ENCODE measurements at places on chromosomes 7 and 10.

- no peak for DNase-seq
Measured at GRCh38 chr10:15316145-15316544, 54.9 kb downstream of the FAM171A1 start.

DNA sequence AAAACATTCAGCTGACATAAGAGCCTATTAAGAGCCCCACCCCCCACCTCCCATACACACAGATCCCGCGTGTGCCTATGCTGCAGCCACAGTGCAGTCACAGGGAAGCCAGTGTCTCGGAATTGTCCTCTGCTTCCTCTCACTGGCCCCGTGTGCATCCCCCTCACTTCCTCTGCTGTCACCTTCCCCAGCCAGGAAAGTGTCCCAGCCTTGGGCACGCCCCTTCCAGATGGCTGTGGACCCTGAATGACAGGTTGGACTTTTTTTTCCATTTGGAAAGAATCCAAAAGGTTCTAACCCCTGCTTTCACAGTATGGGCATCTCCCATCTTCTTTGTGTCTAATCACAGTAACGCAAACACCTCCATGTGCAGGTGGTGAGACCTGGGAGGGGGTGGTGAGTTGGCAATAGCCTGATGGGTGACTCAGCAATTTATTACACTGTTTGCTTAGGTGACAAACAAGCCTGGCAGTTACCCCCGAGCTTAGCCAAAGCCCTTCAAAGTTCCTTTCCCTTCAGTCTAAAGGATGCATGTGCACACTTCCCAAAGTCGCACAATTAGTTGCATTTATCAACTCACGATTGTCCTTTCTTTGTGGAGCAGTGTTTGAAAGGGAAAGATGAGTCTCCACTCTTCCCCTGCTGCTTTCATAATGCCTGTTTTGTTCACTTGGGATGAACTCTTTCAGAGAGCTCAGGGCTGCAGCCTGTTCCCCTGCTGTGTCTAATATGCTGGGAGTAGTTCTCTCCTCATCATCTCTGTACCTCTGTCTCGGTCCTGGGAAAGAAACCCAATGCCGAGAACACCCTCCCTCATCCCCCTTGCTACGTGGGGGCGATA, 67.5 kb upstream of the EFCAB10 start:
- DNase-seq, result no peak

DNA sequence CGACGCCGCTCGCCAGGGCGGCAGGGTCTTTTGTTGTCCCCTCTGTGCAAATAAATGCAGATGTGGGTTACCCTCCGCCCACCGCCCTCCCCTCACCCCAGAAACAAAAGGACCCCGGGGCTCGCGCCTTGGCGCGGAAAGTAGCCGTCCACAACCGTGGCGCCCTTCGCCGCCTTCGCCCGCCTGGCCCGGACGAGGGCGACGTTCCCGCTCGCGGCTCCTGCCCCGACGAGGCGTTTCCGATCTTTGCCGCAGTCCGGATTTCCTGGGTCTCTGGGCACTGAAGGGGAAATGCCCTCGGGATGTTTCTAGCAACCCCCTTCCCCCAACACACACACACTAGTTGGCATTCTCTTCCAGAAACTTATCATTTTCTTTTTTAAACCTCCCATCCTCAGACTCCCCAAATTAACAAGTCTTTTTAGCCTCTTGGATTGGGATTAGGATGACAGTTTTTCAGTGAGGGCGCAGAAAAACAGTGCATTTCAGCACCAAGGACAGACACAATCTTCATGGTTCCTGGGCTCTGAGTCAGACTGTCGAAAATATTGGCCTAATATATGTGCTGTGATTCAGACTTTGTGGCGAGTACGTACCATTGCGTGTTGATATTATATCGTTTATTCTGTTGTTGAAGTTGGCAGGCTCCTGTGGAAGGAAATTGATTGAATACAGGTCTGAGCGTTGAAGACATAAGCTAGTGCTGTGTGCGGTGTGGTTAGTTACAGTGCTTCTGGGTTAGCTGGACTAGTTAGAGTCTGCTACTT, 771 bp downstream of the PHYHIPL start:
- peak; percentile 62 for DNase-seq

GRCh38 chr10:124323806-124324205, 94.9 kb downstream of the OAT start:
- DNase-seq, result no peak

GRCh38 chr7:30995536-30995935, 31.8 kb downstream of the GHRHR start:
- DNase-seq, result no peak

- DNase-seq, result no peak
Measured at GRCh38 chr7:146926841-146927240, 810.2 kb downstream of the CNTNAP2 start.

DNA sequence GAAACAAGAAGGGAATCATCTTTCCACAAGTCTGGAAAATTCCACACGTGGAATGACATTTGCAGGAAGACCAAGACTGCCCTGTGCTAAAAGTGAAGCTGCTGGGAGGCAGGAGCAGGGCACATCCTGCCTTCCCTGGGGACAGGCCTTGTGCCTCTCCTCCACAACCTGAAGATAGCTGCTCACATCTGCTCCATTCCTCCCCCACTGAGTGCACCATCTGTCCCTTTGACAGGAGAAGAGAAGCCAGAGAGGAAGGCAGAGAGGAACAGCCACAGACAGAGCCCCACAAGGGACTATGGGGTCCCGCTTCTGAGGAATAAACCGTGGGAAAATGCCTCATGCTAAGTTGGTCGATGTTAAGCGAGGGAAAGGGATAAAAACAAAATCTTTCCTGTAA, 15.9 kb upstream of the FAM171A1 start:
- DNase-seq, result no peak

GRCh38 chr7:5302577-5302976, 19.8 kb downstream of the SLC29A4 start:
- no peak for DNase-seq

GRCh38 chr10:34184939-34185386, 630.1 kb downstream of the PARD3 start:
- DNase-seq, result no peak

- no peak for DNase-seq
Measured at GRCh38 chr7:152925412-152926147, 166.0 kb downstream of the ACTR3B start.

DNA sequence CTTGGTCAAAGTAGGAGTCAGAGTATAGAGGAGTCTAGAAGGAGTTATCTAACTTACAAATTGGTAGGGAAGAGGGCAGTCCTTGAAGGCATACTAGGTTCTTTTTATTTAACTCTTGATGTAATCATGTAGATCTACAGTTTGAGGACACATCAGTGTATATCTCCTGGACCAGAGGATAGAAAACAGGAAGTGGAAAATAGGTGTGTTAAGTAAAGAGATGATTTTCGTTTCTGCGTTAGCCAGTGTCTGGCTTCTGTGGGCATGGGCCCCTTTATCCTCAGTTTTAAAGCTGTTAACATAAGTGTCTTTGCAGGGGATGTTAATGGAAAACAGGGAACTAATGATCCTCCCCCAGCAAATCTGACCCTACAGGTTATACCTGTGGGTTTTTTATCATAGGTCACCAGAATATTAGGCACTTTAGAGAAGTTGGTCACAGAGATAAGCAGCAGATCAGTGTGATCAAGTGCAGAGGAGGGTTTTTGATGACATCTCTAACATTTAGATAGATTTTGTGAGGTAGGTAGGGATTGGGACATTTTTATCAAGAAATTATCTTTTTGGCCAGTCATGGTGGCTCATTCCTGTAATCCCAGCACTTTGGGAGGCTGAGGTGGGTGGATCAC, 58.6 kb upstream of the PRSS1 start:
- DNase-seq, result no peak

GRCh38 chr10:63603709-63604445, 82.7 kb downstream of the REEP3 start:
- DNase-seq, result no peak

GRCh38 chr7:127908430-127909258, 122.6 kb downstream of the LRRC4 start:
- no peak for DNase-seq

DNA sequence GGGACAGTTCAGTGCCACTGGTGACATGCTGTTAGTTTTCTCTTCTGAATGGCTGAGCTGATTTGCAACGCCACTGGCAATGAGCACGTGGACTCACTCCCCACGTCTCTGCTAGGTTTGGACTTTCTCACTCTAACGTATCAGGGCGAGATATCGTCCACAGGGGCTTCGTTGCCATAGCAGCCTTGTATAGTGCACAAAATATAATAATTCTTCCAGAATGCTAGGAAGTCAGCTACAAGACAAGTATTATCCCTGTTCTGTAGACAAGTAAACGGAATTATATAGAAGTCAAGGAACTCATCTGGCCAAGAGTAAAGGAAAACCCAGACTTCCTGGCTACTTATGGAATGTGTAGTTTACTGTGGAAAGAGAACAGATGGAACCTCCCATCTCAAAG, 226.8 kb downstream of the ARHGAP21 start:
- no peak for DNase-seq

DNA sequence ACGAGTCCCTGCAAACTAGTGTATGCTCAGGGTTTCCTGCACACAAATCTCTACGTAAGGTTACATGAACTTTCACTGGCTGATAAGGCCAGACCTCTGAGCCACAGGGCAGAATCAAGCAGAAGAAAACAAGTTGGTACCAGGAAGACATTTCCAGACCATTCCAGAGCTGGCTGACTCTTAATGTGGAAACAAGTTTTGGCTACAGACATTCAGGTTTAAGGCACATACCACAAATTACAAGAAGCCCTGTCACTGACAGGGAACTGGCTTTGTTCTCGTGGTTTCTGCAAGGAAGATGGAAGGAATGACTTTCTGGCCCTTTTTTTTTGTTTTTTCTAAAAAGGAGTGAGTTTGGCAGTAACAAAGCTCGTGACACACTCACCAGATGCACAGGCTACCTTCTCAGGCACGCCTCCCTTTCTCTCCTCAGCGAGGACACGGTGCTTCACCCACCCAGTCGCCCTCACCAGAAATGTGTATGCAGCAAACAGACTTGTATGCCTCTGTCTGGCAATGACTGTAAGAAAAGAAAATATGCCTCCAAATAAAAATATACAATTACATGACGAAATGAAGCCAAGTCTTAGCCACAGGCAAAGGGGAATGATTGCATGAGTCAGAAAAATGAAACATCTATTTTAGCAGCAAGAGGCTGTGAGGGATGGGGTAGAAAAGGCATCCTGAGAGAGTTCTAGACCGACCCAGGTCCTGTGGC, 22.6 kb downstream of the PLAC9 start:
- no peak for DNase-seq

DNA sequence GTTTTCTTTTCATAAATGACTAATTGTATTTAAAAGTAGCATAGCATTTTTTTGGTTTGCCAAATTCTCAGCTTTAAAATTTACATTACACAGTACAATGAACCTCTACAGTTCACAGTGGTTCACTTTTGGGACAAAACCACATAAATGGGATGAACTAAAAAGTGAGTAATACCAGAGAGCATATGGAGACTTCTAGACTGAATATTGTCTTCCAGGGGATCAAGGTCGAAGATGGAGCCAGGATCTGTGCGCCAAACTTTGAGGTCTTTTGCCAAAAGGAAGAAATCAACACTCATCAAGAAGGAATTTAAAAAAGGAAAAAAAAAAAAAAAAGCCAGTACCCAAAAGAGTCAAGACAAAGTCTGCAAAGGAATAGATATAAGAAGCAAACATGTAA, 87.5 kb downstream of the NEBL start:
- DNase-seq, result no peak

GRCh38 chr10:90914992-90915765, 5.7 kb downstream of the ANKRD1 start:
- no peak for DNase-seq

GRCh38 chr7:148622887-148623585, 32.5 kb downstream of the C7orf33 start:
- DNase-seq, result no peak

DNA sequence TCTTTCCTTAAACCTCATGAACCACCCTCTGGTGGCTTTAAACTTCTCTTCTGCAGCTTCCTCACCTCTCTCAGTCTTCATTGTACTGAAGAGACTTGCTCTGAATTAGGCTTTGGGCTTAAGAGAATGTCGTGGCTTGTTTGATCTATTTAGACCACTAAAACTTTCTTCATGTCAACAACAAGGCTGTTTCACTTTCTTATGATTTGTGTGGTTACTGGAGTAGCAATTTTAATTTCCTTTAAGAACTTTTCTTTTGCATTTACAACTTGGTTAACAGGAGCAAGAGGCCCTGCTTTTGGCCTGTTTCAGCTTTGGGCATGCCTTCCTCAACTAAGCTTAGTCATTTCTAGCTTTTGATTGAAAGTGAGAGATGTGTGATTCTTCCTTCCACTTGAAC, 38.1 kb upstream of the CDHR3 start:
- DNase-seq, result no peak

GRCh38 chr10:102945962-102946361, 27.9 kb downstream of the CNNM2 start:
- no peak for DNase-seq

DNA sequence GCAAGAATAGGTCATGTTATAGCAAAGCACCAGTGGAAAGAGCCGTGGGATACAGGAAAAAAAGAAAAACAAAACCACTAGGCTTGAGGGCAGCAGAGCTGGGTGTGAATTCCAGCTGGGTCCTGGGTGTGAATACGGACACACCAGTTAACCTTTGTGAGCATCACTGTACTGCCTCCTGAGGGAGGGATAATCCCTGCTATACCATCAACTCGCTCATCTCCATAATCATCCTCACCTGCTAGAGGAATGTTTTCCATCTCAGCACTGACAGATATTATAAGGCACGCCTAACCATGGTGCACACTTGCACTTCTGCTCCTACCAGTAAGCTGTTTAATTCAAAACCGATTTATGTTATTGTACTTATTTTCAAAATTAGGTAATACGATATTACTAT, 62.2 kb downstream of the GSAP start:
- DNase-seq, result no peak

DNA sequence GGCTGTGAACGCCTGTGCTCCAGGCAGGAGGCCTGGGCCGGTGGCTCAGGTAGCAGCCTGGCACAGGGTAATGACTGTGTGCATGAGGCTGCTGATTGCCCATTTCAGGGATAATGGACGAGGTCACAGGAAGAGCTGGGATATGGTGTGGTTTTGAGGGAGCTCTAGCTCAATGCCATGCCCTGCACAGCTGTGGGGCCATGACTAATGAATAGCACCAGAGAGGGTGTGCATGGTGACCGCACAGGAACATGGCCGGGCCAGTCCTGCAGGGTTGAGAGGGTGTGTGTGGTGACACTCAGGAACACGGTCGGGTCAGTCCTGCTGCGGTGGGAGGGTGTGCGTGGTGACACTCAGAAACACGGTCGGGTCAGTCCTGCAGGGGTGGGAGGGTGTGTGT, 21.8 kb downstream of the NKX6-2 start:
- no peak for DNase-seq

DNA sequence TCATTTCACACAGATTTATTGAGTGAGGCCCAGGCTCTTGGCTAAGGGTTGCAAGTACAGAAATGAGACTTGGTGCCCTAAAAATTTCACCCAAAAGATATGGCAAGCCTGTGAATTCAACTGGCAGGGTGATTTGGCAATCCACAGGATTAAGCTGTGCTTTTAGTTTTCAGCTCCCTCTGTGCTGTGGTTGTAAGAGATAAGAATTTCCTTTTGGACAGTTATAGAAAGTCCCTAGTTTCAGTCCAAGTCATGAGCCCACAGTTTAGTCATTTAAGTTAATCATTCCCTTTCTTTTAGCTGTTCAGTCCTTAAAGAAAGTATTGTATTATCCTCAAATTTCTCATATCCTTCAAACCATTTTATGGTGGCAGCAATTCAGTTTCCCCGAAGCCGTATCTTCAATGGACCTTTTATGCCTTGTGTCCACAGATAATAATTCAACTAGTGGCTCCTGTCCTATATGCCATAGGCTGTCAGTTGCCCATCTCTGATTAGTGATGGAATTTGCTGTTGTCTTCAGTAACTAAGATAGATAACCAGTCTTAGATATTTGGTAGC, 73.4 kb upstream of the NAMPT start:
- DNase-seq, result no peak

All from right renal pelvis (tissue), 4 donors.